ENCODE measurements at places on chromosomes 7 and 10.

DNA sequence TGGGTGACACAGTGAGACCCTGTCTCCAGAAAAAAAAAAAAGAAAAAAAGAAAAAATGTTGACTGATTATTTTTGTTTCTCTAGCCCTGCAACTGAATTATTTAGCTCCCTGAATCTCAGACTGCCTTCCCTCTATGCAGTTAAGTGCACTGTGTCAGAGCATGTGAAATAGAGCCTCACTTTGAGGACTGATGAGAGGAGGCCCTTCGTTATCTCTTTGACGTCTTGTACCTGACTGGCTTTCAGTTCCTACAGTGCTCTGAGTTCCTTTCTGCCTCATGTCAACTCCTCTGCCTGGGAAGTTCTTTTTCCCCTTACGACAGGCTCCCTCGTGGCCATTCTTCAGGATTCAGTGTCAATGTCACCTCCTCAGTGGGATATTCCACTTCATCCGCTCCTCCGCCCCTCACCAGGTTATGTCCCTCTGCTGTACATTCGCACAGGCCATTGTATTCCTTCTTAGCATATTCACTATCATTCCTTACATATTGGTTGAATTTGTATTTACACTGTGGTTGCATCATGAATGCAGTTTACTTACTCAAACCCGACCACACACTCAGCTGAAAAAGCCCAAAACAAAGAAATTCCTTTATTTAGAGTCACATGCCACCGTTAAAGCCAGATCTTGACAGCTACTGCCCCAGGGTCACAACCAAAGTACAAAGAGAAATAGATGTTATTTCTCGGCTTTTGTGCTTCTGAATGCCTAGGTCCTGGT is 18.1 kb upstream of the CAMK2G start:
- DNase-seq = no peak

DNA sequence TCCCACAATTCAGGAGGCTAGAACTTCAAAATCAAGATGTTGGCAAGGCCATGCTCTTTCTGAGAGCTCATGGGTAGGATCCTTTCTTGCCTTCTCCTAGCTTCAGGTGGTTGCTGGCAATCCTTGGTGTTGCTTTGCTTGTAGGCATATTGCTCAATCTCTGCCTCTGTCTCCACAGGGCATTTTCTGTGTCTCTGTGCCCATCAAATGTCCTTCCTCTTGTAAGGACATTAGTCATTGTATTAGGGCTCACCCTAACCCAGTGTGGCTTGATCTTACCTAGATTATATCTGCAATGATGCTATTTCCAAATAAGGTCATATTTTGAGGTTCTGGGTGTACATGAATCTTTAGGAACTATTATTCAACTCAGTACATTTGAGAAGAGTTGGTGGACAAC is 20.1 kb downstream of the BET1 start:
- no peak for DNase-seq

- DNase-seq = no peak
Measured at GRCh38 chr7:92725161-92725925, 111.0 kb downstream of the CDK6 start.

- no peak for DNase-seq
Measured at GRCh38 chr10:13195016-13195415, 33.7 kb downstream of the MCM10 start.

- DNase-seq = no peak
Measured at GRCh38 chr7:35025369-35025870, 11.9 kb downstream of the DPY19L1 start.

- DNase-seq = no peak
Measured at GRCh38 chr10:81877596-81877995, 2.6 kb downstream of the NRG3 start.

DNA sequence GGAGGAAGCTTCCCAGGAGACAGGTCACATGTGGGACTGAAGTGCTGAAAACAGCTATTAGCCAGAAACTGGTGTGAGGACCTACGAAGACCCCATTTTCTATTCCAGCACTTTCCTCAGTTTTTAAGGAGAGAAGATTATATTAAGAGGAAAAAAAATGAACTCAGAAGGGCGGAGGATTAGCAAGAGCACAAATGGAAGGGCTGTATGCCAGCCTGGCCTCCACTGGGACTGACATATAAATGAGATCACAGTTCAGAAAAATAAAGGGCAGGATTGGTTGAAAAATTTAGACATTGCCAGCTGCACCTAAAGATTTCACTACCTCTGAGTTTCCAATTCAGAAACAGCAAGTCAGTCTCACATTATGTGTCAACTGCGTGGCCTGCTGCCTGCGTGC is 53.0 kb downstream of the GSDME start:
- DNase-seq = no peak

- no peak for DNase-seq
Measured at GRCh38 chr7:24910551-24911212, 69.3 kb downstream of the OSBPL3 start.

GRCh38 chr10:6802759-6803426 is 222.8 kb upstream of the PRKCQ start:
- no peak for DNase-seq

DNA sequence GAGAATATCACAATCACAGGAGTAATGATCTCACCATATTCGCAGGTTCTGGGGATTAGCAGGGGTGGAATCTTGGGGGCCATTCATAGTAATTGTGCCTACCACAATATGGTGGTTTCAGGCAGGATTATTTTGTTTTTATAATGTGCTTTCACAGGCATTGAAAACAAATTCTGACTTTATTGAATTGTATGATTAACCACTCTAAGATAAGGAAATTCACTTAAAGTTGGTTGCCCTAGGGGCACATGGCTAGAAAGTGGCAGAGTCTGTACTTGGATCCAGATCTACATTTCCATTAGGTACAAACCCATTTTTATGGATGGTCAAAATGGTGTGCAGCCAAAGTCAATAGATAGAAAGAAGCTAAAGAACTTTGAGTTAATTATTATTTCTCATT is 1.7 kb downstream of the CROT start:
- DNase-seq = no peak

DNA sequence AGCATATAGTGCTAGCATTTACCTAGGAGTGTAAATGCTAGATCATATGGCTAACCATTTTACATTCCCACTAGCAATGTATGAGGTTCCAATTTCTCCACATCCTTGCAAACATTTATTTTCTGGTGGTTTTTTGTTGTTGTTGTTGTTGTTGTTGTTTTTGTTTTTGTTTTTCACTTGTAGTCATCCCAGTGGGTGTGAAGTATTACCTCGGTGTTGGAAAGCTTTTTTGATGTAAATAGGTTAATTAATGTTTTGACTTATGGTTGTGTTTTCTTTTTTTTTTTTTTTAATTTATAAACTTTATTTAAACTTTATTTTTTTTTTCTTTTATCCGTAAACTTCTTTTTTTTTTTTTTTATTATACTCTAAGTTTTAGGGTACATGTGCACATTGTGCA is 15.3 kb upstream of the TSGA13 start:
- no peak for DNase-seq

DNA sequence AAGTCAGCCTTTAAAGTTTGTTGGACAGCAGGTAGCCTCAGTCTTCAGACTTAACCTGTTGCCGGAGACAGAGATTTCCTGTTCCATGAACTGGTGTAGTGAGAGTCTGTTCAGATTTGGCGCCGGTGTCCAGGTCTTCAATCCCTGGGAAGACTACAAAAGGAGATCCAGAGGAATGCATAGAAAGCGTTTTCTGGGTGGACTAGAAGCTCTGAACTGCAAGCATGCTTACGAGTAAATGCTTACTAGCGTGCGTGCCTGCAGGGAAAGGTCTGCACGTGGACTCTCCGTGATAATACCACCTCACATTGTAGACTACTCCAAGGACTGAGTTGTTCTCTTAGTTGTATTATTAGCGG is 878 bp downstream of the GLRX3 start:
- no peak for DNase-seq

DNA sequence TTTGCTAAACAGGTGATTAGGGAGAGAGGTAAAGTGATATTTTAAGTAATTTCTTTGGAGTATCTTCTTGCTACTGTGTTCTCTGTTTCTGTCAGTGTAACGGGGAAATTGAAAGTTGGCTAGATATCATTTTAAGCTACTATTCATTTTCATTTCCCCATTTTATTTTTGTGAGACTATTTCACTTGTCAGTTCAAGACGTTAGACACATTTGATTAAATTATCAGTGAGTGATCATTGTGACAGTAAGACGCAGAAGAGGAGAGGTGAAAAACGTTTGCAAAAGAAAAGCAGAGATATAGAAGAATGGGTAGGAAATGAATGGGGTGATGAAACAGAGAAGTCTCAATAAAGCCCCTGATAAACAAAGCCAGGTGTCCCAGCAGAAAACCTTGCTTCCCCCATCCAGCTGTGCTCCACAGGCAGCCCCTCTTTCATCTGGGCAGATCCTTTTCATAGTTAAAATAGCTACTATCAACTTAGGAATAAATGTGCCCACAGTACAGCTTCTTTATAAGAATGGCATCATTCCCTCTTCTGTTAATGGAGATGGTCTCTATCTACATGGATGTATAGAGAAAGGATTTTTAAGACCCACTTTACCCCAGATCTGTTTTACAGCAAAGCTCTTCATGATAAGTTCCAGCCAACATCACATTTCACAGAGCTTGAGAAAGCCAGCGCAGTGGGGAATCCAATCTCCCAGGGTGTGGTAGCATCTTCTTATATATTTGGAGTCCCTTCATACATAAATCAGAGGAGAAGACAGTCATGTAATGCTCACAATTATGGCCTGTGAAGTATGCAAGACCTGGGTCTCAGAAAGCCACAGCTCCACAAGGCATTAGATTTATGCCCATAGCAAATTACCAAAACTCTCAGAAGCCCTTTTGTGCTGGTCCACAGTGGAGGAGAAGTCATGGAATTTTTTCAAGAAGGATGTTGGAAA is 138.1 kb upstream of the ITGB1 start:
- no peak for DNase-seq

DNA sequence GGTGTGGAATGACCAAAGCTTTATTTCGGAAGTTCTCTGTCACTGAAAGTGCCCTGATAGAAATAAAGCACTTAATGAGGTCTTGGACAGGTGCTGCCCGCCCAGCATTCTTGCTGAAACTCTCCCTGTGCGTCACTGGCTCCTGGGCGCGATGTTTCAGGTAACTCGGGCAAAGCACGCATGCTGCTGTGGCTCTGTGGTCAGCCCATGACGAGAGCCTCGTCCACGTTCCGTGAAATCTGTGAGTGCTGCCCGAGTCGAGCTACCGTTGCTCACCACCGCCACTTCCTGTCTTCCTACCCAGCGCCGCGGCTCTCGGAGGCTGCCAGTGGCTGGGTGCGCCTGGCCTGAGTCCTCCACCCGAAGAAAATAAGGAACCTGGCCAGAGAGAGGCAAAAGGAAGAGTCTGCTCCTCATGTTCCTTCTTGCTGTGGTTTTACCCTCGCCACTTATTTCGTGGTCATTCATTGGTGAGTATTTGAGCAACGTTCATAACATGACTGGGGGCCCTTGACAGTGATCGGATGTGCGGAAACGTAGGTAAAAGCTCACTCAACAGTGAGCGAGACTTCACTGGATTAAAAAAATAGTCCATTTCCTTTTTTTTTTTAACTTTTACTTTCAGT is 95.5 kb downstream of the MAP3K8 start:
- peak; percentile 37 for DNase-seq

- peak; percentile 63 for DNase-seq
Measured at GRCh38 chr7:130242198-130243014, 24.3 kb upstream of the CPA2 start.

DNA sequence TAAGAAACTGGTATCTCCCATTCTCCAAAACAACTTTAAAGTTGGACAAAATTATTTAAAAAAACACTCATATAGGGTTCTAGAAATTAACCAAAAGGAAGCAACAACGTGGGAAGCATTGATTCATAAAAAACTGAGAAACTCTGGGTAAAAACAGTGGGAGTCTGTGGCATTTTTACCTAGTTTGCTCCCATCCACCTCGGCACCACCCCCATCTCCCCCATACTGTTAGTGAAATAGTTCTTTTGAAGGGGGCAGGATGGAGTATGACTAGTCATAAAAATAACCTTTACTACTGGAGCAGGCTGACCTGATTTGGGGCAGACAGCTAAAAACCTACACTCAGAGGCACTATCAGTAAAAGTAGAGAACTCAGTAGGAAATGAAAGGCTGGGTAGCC is 123.2 kb downstream of the AVL9 start:
- no peak for DNase-seq

All from stimulated activated CD4-positive, alpha-beta T cell treated with anti-CD3 and anti-CD28 coated beads, TNF-alpha, amount 100 ng/mL, for 24 hours (primary cell).